ENCODE measurements at places on chromosomes 6 and 20.

DNA sequence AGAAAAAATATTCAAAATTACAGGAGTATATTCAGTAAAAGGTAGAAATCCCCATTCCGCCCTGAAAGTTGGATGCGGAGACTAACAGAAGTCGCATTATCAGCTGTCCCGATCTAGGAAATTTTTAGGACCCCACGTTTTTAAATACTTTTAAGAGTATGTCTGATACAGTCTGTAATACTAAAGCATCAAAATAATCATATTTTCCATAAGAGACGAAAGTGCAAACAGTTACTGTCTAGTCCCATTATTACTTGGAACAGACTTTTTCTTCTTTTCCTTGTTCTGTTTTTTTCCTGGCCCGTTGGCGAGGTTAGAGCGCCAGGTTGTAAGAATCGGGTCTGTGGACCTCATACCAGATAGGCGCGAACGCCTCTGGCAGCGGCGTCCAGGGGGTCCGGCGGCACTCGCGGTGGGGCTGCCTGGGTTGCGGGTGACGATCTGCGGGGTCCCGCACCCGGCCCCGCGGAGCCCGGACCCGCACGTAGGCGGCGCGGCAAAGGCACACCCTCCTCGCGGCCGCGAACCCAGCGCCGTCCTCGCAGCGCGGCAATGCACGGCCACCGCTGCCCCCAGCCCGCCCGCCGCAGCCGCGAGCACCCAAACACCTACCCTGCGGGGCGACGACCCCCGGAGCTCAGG, 460 bp downstream of the PLAGL1 start:
- DNase-seq = no peak

- DNase-seq = no peak
Measured at GRCh38 chr6:138795809-138796603, at the start of gene ECT2L. Gene ECT2L (plus strand): TSS chr6:138796087. CDS start chr6:138813275, 17,188 bp downstream.

- DNase-seq = no peak
Measured at GRCh38 chr6:55734256-55734655, 141.1 kb downstream of the BMP5 start.

- DNase-seq = no peak
Measured at GRCh38 chr20:1294497-1294896, 28.4 kb downstream of the SNPH start.

DNA sequence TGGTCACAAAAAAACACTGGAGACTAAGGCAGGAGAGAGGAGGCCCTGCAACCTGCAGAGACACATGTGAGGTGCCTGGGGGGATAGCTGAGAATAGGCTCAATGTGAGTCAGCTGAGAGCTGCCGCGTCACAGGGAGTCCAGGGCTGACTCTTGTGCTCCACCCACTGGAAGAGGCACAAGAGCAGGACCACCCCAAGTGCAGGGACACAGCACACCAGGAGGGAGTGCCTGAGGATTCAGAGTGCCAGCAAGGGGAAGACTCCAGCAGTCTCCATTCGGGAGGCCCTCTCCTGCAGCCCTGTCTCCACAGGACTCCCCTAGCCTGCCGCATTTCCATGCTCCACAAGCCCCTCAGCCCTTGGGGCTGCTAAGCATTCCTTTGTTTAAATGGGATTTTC, 105.5 kb downstream of the HUS1B start:
- peak; percentile 61 for DNase-seq

DNA sequence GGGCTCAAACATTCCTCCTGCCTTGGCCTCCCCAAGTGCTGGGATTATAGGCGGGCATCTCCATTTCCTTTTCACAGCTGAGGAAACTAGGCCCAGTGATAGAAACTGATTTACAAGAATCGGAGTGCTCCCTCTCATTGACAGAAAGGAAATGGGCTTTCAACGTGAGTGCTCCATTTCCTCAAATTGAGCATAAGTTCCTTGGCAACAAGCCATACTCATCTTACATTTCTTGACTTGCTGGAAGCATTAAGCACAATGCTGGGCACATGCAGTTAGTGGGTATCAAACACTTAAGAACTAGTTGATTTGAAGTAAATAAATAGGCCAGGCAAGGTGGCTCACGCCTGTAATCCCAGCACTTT, 54.7 kb downstream of the FGD2 start:
- DNase-seq = no peak

DNA sequence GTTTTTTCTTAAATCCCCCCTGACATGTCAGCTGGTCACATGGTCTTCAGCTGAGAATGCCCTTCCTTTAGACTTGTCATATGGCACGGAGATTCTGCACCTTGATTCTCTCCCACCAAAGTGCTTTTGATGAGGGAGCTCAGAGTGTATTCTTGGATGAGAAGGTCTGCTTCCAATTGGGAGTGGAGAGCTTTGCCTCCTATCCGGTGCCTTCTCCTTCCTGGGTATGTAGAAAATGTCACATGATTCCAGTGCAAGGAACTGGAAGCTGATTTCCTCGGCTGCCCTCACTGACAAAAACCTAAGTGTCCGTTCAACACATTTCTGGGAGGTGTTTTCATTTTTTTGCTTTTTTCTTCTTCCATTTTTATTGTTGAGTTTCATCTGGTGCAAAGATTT, 197.2 kb downstream of the TFAP2C start:
- DNase-seq = no peak

GRCh38 chr6:129102741-129103140, 219.8 kb downstream of the LAMA2 start:
- no peak for DNase-seq

DNA sequence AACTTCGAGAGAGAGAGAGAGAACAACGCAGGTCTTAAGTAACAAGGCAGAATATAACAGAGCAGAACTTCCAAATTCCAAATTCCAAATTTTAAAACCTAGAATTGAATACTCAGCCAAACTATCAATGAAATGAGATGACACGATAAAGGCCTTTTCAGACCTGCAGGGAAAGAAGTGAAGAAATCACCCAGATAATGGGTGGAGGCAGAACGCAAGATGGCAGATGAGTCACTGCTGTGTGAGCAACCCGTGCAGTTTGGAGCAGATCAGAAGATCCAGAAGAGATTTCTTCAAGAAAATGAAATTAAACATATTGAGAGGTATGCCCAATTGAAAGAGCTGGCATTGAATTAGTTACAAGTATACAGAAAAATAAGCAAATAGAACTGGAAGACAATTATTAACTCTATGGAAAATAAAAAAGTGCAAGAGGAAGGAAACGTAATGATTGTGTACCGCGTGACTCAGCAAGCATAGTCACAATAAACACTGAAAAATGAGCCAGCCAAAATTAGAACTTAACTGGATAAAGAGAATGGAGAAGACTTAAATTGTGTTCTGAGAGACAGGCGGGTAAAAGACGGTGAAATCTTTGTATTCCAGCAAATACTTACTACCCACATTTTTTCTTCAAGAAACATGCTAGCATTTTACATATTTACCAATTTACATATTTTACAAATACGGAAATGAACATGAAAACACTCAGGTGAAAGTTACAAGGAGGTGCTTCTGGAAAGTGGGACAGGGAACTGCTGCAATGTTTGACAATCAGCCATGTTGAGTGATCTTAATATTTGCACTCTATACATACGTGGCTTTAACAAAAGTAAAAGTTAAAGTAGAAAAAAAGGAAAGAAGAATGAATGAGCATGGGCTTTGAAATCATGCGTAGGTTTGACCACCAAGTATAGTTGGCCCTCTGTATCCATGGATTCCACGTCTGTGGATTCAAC, 87.9 kb upstream of the CDYL start:
- no peak for DNase-seq

DNA sequence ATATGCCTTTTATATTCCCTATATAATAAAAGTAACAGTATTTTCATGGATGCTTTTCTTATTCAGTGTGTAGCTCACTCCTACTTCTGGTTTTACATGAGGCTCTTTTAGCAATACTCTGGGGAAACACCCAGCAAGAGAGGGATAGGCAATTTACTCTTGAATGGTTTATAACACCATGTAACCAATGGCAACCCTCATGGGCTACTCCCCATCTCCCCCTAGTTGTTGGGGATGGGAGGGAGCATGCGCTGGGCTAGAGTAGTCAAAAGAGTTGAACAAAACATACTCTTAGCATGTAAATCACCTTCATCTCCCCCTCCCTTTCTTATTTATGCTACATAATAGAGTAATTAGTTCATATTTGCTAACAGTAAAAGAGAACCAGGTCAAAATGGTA, 140.1 kb upstream of the LRFN2 start:
- no peak for DNase-seq

DNA sequence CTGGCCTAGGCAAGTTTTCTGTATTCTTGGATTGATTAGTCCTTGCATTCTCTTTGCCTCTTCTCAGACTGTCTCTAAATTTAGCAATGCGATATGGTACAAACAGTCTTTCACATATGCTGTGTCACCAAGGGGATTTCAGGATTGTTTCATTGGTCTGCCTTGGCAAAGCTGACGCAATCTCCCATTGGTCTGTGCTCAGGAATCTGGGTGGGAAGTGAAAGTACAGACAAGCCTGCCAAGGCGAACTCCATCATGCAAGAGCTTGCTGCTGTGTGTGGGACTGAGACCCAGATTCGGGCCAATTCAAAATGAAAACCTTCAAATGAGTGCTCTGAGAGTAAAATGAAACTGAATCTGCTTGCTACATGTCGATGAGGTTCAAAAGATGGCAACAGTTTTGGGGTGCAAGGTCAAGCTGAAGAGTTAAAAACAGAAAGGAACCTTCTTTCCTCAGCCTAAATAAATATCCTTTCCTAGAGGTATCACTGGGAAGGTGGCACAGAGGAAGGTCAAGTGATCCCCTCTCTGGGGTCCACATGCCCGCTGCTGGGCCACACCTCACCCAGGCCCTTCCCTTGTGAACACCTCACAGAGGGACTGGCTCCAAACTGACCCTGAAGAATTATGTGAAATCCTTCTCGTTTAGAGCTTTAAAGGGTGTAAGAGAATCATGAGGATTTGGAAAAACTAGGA, 198.8 kb upstream of the PREP start:
- DNase-seq = peak; percentile 53

DNA sequence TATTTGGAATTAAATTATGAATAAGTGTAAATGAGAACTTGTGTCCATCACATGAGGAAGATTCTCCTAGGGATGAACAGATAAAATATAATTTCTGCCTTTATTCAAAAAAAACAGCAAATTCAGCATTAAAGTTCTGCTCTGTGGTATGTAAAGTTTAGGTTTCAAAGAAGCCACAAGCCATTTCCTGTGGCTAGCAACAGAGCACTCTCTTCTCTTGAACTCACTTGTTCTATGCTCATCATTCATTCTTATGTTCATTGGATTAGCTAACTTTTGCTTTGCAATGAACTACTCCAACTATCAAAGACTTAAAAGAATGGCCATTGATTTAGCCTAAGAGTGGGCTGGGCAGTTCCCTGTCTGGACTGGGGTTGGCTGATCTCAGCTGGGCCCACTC, 20.8 kb upstream of the SNRPB2 start:
- no peak for DNase-seq

DNA sequence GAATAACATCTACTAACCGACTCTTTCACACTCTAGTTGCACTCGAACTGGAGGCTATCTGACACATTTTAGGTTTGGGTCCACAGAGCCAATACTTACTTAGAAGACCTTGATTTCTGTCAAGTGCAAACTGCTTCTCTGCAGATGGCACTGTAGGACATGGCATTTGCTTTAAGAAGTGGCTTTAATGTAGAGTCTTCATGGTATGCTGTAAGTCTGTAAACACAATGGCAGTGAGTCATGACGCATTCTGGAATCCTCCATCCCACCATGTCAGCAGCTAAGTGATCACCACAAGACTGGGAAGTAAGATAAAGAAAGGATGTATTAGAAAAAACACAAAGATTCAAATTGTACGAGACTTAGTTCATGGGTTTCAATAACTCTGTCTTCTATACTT, 377.0 kb upstream of the NOX3 start:
- DNase-seq = no peak

GRCh38 chr6:10099529-10100140, 315.2 kb downstream of the TFAP2A start:
- no peak for DNase-seq

GRCh38 chr20:5654557-5654956, 95.6 kb upstream of the SHLD1 start:
- no peak for DNase-seq

GRCh38 chr6:16595514-16596120, 165.6 kb downstream of the ATXN1 start:
- no peak for DNase-seq

- DNase-seq = no peak
Measured at GRCh38 chr20:15162079-15162647, 824.8 kb upstream of the FLRT3 start.

DNA sequence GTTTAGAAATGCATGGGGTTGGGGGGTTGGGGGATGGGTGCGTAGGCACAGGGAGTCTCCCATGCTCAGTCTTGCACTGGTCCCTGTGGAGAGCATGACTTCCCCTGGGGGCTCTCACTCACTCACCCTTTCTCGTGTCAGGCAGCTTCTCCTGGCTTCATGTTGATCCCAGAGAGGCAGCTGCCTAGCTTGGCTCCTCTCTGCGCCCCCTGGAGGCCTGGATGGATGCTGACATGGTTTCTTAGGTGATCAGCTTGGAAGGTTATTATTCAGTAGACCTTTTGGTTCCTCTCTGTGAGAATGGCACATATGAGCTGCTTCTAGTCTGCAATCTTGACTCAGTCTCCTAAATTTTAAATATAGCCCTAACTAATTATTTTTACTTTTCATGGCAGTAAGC, 109.3 kb upstream of the FAM83B start:
- no peak for DNase-seq

DNA sequence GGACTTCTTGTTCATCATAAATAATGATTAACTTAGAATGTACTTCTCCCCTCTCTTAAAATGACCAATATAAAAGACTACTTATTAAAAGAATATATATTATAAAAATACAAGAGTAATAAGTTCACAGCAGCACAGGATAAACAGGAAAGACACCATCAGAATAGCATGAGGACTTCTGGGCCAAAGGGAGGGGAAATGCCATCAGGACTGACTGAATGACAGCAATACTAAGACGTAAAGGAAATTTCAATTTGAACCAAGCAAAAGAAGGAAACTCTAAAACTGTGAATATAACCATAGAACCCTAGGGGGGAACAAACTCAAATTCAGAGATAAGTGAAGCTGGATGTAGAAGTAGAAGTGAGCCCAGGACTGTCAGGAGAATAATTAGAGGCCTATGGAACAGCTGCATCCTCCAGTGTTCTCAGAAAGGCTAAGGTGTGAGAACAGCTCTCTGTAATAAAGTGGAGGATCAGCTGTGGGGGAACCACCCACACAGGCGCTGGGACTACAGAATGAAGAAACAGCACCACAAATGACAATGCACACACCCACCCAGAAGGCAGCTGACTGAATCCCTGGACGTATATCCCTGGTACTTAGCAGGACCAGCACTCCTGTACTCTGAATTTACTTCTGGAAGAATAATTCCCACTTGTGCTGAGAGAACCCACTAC, 37.8 kb downstream of the ZHX3 start:
- no peak for DNase-seq

DNA sequence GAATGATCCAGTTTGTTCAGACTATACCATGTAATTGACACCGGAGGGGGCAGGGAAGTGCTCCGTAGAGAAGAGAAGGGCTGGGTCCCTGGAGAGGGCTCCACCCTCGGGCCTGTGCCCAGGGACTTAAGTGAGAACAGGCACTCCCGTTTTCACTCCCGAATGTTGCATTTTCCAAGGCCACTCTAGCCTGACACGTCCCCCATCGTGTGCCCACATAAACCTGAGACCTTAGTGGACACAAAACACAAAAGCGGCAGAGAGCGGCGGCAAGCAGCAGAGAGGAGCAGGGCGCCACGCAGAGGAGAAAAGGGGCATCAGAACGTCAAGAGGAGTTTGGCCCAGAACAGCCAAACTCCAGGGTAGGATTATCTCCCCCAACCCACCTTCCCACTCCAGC, 1405.1 kb downstream of the GRIK2 start:
- no peak for DNase-seq
